Activated CD4-positive, alpha-beta T cell treated with anti-CD3 and anti-CD28 coated beads, Interleukin-2, amount 50 U/mL, for 24 hours (primary cell): ENCODE measurements at places on chromosomes 4 and X.

DNA sequence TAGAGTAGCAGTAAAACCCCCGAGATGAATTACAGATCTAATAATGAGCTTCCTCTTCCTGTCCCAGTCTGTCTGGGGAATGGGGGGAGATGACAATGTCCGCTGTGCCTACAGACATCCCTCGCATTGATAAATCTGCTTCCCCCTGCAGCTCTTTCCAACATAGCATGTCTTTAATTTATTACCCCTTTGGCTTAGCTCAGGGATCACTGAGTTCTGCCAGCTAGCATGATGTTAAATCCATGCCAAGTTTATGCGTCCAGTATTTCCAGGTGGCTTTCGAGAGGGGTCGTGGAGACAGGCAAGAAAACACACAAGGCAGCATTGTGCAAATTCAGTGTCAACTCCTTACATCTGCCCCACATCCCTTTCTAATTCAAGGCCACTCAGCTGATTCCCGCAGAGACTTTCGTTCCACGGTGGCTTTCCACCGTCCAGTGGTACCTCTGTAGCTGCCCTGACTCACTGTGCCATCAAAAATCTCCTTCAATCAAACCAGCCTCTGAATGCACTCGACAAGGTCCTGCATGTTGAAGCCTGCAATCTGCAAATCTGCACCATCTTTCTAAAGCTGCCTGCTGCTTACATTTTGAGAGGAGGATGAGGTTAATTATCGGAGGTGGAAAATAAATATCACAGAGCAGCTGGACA is 75.1 kb downstream of the MXRA5 start:
- no peak for DNase-seq

GRCh38 chrX:133056341-133056740 is 40.6 kb downstream of the USP26 start:
- no peak for DNase-seq

DNA sequence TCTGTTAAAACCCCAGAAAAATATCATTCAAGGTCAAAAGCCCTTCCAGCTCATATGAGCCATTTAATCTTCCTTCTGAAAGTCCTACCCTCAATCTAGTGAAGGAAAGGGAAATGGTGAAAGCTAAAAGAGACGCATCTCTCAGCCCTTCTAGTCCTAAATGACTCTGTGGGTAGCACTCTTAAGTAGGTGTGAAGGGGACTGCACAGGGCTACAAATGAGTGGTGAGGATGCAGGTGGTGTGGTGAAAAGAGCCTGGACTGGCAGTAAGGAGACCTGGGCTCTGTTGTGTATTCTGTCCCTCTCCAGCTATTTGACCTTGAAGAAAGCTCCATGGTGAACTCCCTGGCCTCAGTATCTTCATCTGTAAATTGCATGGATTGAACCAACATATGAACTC is 671.8 kb upstream of the DIPK2B start:
- DNase-seq = no peak

- DNase-seq = no peak
Measured at GRCh38 chr4:1356181-1356998, 9.4 kb downstream of the UVSSA start.

- no peak for DNase-seq
Measured at GRCh38 chr4:144374065-144374464, 233.5 kb upstream of the GYPA start.

DNA sequence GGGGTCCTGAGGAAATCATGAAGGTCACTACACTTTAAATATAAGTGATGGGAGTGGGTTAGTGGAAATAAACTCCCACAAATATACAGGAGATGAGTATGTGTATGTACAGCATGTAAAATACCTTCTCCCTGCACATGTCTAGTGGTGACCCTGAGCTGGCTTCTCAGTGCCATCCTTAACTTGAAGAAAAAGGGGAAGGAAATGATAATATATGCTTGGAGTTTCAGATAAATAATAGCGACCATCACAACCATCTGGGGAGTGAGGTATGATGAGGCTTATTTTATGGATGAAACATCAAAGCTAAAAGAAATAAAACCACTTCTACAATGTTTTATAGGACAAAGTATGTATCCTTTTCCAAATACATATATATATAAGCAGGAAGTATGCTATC is 41.0 kb upstream of the SORBS2 start:
- no peak for DNase-seq

GRCh38 chrX:117713411-117713810 is 403.2 kb downstream of the KLHL13 start:
- no peak for DNase-seq

DNA sequence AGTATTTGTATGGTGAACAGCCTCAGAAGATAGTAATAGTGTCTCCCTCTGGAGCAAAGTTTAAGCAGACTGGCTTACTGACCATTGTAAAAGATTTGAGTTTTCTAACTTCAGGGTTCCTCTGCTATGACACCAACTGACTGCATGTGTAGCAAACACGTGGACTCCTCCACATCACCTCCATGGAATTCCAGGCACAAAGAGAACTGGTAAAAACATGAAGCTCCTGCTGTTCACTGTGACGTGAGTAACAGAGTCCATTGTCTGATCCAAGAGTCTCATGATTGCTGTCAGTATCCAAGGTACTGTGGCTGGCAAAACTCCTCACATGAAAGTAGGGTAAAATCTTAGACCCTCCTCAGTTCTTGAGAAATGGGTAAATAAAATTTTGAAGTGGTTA is 107.6 kb upstream of the FAM9B start:
- DNase-seq = no peak

GRCh38 chr4:76591992-76592391 is 157.0 kb downstream of the SHROOM3 start:
- no peak for DNase-seq

GRCh38 chrX:13855689-13856450 is 39.0 kb upstream of the GPM6B start:
- DNase-seq = no peak

DNA sequence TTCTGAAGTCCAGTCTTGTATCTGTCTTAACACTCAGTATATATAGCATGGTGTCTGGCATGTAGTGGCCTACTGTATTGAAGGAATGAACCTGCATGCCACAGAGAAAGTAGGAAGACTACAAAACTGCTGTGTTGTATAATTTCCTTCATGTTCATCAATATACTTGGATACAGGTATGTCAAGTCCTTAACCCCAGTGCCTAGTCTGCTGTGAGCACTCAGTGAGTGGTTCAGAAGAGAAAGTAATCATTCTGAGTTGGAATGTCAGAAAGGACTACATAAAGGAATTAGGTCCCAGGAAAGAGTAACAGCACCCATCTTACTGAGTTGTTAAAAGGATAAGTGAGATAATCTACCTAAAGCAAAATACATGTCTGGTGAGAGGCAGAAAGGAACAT is 32.0 kb downstream of the ABCE1 start:
- DNase-seq = no peak

DNA sequence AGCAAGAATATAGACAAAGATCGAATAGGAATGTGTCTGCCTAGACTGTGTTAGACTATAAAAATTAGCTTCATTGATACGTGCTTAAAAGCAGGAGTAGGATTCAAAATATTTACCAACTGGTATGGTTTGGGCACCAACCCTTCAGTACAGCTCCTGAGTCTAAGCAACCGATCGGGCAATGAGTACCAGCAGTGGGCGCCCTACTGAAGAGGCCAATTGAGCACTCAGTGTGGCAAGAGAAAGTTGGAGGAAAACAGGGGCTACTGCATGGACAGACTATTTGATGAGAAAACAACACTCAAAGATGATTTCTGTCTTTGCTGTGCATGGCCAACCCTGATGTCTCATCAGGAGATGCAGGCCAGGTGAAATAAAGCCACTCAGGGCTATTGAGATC is 176.0 kb upstream of the NWD2 start:
- DNase-seq = no peak

GRCh38 chr4:41174444-41174843 is 39.9 kb downstream of the APBB2 start:
- DNase-seq = no peak

DNA sequence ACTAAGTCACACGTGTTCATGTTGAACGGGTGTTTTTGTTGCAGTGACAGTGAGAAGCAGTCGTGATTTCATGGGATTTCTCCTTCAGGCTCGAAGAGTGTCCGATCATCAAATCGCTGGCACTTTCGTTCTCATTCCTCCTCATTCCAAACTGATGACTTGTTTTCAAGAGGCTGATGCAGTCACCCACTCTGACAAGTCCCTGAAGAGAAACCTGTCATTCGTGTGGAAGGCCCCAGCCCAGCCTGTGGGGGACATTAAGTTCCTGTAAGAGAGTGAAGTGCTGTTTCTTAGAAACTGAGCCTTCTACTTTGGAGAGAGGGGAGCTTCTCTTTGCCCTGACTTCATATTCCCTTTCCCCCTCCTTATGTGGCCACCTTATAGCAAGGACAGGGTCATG is 8.0 kb downstream of the REELD1 start:
- DNase-seq = no peak

- DNase-seq = no peak
Measured at GRCh38 chrX:150547375-150548115, 20.9 kb upstream of the MTM1 start.

GRCh38 chr4:34619531-34620162 is 1624.7 kb downstream of the ARAP2 start:
- no peak for DNase-seq

- no peak for DNase-seq
Measured at GRCh38 chr4:35912174-35912573, 332.1 kb downstream of the ARAP2 start.

GRCh38 chrX:125883169-125883568 is 282.9 kb downstream of the DCAF12L2 start:
- no peak for DNase-seq

GRCh38 chr4:74123065-74123728 is 24.2 kb upstream of the CXCL2 start:
- DNase-seq = no peak

DNA sequence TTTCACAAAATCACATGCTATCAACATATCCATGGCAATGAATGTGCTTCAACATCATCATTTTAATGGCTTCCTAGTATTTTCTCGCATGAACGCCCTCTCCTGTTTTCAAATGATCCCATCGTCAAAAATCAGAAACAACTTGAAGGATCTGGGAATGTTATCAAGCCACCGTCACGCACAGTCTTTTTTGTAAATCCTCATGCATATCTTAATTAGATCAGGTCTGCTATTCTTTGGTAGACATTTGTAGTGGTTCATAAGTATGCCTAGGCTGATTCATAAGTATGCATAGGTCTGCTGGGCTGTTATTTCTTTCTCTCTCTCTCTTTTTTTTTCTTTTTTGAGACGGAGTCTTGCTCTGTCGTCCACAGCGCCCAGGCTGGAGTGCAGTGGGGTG is 101.6 kb downstream of the CLNK start:
- DNase-seq = no peak

DNA sequence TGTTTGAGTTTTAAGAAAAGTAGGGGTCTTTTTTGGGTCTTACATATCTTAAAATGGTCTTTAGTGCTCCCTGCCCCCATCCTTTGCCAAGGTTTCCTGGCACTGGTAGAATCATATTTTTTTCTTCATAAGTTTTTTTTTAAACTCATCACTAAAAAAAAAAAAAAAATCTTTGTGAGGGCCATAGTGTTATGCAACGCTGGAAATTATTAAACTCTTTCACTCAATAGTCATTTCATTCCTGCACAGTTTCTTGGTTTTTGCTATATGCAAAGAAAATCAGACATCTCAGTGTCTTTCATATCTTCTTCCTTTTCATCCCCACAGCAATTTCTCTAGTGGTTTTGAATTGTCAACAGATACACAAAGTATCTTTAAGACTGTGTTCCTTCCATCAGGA is 95.6 kb downstream of the TMA16 start:
- DNase-seq = no peak

GRCh38 chrX:46485897-46486296 is 59.3 kb downstream of the ZNF674 start:
- no peak for DNase-seq

DNA sequence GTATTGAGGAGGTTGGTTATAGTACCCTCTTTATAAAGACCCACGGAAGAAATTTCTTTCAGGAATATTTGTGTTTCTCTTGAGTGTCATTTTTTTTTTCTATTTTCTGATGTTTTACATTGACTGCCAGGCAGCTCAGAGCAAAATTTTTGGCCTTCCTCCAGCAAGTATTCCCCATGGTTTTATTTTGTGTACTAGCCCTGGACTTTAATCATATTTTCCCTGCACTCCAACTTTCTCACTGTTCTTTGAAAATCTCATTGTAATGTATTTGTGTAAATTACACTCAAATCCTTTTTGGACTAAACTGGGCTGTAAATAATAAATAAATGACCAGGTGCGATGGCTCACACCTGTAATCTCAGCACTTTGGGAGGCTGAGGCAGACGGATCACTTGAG is 45.6 kb upstream of the USP46 start:
- DNase-seq = no peak

GRCh38 chrX:115031989-115032388 is 14.6 kb upstream of the IL13RA2 start:
- no peak for DNase-seq

DNA sequence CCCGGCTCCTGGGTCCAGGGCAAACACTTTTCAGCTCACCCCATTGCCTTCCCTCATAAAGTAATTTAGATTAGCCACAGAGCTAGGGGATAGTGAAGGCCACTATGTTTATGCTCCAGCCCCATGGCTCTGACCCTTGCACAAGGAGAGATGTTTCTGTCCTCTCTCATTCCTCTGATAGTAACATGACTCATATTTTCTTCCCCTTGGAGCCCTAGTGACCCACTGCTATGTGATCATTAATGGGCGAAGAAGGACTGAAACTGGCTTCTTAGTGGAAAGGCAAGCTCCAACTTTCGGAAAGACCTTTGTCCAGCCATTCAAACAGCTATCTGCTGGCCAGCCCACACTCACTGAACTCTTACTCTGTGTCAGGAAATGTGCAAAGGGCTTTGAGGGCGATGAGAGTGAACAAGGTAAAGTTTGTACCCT is 12.3 kb downstream of the CLDN2 start:
- DNase-seq = no peak

- no peak for DNase-seq
Measured at GRCh38 chr4:74933562-74934015, 673 bp downstream of the PARM1 start.

- no peak for DNase-seq
Measured at GRCh38 chrX:3592184-3592583, 121.3 kb downstream of the PRKX start.

DNA sequence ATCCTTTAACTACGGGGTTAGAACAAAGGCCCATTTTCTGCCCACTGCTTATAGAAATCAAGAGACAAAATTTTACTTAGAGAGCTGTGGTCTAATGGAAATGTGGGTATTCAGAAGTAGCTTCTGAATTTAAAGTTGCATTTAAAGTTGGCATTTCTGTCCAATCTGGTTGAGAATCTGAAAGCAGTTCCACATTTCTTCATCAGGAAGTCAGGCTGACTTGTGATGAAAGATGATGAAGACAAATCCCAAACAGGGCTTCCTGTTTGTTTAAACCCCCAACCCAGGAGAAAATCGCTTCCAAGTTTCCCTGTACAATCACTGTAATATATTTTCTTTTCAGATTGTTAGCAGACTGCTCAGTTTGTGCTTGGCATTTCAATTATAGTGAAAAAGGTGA is 345.3 kb downstream of the SPRY1 start:
- no peak for DNase-seq

- DNase-seq = no peak
Measured at GRCh38 chr4:6960628-6961412, 51.2 kb downstream of the TBC1D14 start.
